Fibroblast of skin of left biceps (primary cell): ENCODE measurements at places on chromosomes 4 and X.
A peak's percentile ranks its signal among the peaks of the same experiment; 100 is the strongest.

- no peak for DNase-seq
These were observed 31.3 kb downstream of the NIPAL1 start for GRCh38 chr4:48047896-48048295.

GRCh38 chr4:91058345-91058744 lies 931.2 kb downstream of the CCSER1 start:
- no peak for DNase-seq

- DNase-seq, result peak; percentile 36
These were observed 41.6 kb upstream of the ACSL4 start for GRCh38 chrX:109774706-109775105.

GRCh38 chr4:53234669-53235068 lies 131.2 kb downstream of the SCFD2 start:
- no peak for DNase-seq

DNA sequence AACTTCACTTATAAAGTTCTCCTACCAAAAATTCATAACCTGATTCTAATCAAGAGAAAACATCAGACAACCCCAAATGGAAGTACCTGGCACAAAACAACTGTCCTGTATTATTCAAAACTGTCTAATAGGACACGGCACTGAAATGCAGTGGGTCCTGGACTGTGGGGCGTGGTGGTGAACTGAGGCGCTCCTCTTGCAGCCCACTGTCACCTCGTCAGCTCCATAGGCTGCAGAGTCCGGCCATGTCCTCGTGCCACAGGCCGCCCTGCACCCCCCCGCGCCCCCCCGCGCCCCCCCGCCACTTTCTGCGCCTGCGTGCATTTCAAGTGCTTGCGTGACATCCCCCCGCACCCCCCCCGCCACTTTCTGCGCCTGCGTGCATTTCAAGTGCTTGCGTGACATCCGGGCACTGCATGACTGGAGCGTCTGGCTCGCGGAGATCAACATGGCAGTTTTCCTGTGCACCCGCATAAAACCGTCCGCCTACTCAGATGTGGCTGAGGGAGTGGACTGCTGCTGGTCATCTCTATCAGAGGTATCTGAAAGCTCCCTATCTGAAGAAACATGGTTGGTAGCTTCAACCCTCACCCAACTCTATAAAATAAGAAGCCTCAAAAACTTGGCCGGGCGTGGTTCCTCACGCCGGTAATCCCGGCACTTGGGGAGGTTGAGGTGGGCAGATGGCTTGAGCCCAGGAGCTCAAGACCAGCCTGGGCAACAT lies 28.8 kb downstream of the ATXN3L start:
- no peak for DNase-seq

- DNase-seq, result no peak
These were observed 606.1 kb upstream of the CPEB2 start for GRCh38 chr4:14396183-14396582.

- DNase-seq, result no peak
These were observed 39.3 kb upstream of the RPL34 start for GRCh38 chr4:108581083-108581482.

DNA sequence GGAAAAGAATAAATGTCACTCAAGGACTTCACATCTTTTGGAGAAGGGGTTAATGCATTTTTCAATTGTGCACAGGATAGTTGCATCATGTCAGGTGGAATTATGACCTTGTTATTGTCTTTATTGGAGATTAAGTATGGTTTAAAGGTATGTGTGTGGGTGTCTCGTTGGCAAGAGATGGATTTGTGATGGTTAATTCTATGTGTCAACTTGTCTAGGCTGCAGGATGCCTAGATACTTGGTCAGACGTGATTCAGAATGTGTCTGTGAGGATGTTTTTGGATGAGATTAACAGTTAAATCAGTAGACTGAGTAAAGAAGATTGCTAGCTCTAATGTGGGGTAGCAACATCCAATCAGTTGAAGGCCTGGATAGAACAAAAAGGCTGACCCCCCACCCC lies 42.2 kb upstream of the HSD17B10 start:
- no peak for DNase-seq

DNA sequence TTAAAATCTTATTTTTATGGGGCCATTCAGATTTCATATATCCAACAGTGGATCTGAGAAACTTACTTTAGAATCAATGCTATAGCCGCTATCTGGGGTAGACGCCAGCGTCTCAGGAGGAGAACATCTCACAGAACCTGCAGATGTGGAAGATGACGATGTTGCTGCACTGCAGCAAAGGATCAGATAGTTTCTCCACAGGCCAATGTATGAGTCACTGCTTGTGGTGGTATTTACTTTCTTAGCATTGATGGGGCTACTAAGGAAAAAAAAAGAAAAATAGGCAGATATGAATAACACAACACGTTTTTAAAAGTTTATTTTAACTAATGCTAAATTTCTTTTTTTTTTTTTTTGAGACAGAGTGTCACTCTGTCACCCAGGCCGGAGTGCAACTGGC lies 85.9 kb downstream of the ZAR1 start:
- no peak for DNase-seq

DNA sequence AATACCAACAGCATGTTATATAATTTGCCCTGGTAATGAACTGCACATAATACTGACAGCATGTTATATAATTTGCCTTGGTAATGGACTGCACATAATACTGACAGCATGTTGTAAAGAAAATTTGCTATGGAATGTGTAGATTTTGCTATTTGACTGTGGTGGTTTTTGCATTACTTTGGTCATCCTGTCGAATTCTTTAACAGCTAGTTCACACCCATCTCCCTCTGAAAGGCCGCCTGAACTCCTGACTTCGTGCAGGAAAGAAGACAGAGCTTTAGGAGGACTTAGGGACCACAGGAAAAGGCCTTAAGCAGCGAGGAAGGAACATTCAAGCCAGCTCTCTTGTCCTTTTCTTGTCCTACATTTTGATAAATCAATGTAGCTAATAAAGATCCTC lies 45.2 kb upstream of the DCLK2 start:
- DNase-seq, result no peak

DNA sequence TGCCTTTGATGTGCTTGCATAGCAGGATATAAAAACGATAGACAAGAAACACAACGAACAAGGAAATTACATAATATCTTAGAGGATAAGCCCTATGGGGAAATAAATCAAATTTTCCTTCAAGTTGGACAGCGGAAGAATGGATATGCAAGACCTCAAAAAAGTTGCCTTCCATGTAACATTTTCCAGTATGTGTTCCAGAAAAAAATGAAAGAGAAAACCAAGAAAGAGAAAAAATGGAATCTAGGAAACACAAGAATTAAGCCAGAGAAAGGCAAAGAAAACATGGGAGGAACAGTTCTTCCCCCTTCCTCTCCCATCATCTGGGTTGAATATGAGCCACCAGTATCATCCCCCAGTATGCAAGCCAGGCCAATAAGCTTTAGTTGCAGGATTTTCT lies 34.6 kb upstream of the MID1 start:
- no peak for DNase-seq

DNA sequence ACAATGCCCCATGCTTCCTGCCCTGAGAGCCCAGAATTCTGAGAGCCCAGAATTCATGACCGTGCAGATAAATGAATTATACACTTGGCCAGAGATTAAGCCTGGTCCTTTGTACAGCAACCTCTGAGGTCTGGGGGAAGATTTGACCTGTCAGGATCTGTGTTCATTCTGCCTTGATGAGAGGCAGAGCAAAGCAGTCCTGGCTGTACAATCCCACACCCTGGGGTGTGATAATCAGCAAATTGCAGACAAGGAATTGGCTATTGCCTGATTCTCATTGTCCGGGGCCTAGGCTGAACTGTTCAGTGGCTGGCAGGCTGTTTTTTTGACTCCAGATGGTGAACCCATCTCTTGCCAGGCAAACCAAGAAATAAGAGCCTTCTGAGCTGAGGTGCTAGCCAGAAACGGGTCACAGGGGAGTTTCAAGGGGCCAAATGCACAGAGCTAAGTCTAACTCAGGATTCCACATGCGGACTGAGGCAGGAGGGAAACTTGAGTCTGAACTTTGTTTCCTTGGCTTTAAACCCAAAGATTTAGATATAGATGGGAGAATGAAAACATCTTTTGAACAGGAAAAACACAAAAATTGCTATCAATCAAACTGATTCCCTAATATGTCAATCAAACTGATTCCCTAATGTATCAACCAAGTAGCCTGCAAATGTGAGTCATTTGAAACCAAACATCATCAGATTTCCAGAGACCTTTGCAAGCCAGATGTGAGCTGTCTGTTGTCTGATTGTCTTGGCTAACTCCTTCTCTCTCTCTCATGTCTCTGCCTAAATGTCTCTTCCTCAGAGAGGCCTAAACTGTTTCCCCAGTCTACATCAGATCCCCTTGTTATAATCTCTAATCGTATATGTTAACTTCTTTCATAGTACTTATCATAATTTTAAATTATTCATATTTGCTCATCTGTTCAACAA lies 159.3 kb downstream of the ATG4A start:
- DNase-seq, result no peak

DNA sequence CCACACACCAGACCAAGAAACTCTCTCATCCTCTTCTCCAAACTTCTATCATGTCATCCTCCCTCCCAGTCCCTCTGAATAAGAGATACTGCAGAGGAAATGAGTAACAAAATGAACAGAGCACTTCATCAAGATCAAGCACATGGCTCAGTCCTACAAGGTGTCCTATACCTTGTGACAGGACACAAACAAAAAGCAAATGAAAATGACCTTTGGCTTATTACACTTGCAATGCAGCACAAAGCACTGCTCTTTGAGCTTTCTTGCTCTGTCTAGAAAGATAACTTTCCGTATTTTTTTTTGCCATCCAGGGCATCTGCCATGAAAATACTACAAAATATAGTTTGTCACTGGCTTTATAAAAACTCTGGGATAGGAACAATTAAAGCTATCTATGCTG lies 402.7 kb downstream of the HNRNPD start:
- DNase-seq, result no peak

DNA sequence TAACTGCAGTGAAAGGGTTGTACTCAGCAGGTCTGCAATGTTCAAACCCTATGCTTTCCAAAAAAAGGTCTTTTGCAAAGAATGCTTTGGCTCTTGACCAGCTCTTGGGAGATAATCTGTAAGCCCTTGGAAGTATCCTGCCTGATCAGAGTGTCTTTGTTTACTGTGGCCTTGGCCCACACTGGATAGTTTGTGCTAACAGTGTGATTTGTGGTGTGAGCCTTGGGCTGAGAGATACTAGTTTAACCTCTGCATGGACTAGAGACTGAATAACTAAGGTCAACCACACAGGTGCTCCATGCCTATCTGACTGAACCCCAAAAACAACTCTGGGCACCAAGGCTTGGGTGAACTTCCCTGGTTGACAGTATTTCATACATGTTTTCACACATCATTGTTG lies 3.6 kb upstream of the MAGED1 start:
- DNase-seq, result no peak

DNA sequence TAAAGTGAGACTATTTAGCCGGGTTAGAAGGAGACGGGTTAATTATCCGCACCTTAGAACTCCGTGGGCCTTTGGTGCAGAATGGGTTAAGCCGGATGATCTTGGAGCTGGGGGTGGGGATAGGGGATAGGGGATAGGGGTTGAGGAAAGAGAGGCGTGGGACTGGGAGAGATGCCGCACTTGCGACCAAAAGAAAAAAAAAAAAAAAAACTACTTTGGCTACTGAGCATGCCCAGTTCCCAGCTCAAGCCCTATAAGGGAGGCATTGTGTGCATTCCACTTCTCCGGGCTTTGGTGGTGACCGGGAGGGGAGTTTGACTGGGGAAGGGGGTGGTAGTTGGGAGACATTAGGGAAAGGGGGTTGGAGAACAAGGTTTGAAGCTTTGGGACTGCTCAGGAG lies at the start of gene SLITRK4:
SLITRK4 (minus strand) TSS at position 187 of the 400 bp plus-strand sequence. CDS start 4,993 bp downstream, outside the sequence.
- DNase-seq, result no peak

DNA sequence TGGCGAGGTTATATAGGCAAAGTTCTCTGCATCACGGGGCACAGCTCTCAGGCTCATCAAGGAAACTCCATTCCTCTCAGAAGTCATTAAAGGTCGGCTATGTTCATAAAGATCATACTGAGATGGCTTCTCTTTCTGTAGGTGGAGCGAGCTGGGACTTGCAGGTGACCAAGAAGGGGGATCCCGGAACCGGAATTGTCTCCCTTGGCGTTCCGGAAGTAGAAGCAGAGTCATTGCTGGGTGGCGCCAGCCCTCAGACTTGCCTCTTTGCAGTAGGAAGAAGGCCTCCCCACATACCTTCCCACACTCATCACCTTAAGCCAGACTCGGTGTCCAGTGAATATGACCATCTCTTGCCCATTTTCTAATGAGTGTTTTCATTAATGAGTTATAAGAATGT lies 17.9 kb upstream of the HPGD start:
- DNase-seq, result no peak

- DNase-seq, result no peak
These were observed 1290.7 kb downstream of the STIM2 start for GRCh38 chr4:28151314-28151713.

DNA sequence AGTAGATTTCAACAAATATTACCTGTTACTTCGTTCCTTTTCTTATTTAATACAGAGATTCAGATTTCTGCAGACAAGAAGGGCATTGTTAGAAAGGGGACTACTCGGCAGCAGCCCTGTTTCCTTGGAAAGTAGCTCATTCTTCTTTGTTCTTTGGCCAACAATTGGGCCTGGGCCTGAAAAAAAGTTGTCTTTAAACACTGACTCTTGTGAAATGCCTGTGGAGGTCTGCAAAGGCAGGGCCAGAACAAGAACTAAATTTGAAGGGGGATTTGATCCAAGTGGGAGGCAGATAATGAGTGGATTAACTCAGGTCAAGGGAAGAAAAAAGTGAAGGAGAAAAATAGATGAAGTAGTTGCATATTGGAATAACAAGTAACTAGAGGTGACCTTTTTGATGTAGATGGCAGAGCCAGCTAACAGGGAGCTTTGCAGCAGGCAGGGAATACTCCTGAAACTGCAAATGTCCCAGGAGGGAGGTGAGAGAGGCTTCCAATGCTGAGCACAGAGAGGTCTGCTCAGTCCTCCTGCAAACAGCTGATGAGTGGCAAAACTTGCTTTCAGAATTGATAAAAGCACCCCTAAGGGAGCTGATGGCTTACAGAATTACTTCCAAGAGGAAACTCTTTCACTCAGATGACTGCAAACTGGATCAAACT lies 393.2 kb upstream of the HS3ST1 start:
- DNase-seq, result no peak

DNA sequence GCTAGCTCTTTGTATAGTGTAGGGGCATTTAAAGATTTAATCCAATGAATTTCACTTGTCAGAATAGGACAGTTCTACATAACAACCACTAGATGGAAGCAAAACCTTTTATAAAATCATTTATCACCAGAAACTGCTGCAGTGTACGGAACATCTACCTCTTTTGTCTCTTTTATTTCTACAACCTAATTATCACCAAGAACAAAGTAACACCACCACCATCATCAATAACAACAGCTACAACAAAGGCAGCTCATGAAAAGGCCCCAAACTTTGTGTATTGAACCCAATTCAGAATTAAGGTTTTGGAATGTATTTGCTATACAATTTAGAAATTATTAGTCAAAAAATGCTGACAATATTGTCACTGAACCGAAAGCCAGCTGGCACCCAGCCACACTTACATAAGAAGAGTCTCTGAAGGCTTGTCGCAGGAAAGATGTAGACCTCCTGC lies 260.9 kb upstream of the RPS6KA3 start:
- no peak for DNase-seq

- no peak for DNase-seq
These were observed 125.1 kb downstream of the MAML3 start for GRCh38 chr4:140028676-140029517.
